Fibroblast of skin of back (primary cell): ENCODE measurements at places on chromosomes 7 and 10.

DNA sequence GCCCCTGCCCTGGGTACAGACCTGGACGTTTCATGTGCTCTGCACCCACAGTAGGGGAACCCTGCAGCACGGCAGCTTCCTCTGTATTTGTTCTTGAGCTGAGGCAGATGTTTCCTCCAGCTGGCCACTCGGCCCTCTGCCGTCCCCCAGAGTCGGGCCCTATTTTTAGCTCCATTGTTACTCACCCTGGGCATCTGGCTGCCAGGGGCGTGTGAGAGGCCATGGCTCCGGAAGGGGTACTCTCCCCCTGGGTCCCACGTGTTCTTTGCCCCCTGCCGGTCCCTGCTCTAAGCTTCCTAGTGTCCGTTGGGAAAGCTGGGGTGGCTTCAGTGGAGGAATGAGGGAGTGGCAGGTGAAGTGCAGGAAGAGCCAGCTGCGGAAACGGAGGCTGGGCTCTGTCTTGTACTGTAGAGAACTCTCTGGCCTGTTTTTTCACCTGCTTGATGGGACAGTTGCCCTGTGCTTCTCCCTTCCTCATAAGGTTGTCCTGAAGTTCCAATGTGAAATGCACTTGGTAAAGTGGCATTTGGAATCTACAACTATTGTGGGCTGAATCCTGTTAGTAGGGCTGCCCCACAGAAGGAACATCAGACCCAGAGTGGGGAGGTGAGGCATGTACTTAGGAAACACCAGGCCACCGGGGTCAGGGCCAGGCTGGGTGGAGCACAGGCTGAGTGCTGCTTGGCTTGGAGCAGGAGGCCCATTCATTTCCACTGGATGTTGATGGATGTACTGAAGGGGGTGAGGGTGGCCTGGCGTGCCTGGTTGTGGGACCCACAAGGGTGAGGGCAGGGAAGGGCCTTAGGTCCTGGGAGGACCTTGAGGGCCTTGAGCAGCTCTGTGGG is 30.6 kb downstream of the PALD1 start:
- peak; percentile 59 for DNase-seq

GRCh38 chr10:89653410-89653869 is 8.4 kb upstream of the PANK1 start:
- peak; percentile 27 for DNase-seq

GRCh38 chr10:20648263-20648874 is 248.7 kb downstream of the NEBL start:
- DNase-seq, result no peak

DNA sequence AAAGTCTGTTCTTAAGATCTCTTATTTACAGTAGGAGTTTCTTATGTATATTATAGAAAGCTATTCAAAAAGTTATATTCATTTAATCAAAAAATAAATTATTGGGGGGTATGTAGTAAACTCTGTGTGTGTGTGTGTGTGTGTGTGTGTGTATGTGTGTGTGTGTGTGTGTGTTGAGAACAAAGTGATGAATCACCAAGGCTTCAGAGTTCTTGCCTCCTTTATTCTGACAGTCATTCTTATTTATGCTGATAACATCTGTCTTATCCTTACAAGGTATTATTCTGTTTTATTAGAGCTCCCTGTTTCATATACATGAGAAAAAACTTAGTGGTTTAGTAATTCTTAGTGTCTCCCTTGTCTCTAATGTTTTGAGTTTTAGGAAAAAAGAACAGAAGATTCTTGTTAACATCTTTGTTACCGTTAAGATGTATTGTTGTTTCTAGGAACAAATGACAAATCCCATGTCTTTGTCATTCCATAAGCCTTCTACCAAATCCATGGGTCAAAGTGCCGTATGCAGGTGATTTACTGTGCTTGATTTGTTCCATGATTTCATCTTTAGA is 424.0 kb downstream of the EXOC4 start:
- DNase-seq, result no peak

DNA sequence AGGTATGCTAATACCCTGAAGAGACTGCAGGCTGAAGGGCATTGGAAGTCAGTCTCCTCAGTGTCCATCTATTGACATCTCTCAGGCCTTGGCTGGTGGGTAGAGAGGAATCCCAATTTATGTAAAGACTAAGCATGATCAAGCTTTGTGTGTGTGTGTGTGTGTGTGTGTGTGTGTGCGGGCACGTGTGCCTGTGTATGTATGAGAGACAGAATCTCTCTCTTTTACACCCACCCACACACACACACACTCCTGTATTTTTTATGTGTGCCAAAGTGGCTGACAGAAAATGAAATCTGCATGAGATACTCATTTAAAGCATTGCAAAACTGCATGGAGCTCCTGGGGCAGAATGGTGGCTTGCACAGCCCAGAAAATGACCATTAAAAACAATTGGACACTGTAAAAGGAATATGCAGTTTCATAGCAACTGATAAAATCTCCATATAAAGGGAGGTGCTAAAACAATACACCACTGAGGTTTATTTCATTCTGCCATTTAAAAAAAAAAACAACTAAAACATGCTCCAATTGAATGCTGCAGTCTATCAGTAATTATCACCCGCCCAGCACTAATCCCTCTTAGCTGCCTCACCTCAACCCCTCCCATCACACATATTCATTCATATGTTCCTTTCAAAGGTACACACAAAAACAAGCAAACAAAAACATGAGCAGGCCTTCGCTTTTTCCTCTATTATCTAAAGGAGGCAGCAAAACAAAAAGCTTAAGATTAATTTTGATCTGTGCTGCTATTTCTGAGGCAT is 385.0 kb downstream of the KCNMA1 start:
- no peak for DNase-seq

GRCh38 chr10:17878896-17879295 is 69.7 kb downstream of the MRC1 start:
- DNase-seq, result no peak

DNA sequence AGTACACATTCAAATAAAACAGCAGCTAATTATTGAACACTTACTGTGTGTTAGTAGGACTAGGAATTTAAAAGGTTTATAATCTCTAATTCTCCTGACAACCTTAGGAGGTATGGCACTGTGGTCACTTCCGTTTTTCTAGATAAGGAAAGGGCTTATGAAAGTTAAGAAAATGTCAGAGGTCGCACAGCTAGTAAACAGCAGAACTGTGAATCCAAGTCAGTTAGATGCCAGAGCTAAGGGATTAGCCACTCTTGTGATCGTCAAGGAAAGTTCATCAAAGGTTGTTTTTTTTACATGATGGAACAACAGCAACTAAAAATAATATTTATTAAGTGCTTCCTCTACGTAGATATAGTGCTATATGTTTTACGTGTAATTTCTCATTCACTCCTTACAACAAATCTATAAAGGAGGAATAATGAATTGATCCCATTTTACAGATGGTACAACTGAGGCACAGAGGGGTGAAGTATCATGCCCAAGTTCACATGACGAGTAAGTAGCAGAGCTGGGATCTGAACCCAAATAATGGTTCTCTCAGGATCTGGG is 84.9 kb downstream of the NAMPT start:
- DNase-seq, result no peak

DNA sequence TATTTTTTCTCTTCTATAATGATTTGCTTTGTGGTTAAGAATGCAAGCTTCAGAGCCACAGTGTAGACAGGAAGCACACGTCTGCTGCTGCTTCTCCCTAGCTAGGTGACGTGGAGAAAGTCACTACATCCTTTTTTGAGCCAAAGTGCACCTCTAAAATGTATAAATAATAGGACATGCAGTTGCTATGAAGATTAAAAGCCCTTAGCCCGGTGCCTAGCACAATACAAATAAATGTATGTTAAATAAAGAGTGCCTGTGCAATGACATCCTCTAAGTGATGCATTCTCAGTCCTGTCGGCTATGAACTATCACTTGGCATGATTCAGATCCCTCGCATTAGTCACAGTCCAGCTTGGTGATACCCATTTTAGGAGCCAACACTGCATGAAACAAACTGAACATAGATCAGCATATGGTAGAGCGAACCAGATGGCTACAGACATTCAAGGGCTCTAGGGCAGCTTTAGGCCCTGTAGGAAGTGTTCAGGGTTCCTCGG is 4.8 kb upstream of the TRDMT1 start:
- peak; percentile 97 for DNase-seq

DNA sequence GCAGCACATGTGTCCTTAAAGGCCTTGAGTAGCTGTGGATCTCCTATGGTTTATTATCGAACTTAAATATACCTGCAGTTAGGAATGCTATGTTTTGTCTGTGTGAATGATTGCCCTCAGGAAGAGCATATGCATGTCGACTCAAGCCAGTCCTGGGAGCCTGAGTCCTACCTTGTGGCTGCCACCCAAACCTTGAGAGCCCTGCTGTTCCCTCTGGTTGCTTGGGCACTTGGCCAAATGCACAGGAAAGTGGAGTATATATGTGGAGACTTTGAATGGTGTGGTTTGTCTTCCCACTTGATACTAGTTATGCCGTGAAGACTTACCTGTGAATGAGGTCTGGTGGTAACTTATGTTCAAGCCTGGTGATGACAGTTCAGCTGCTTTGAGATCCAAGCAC is 409.8 kb downstream of the LRMDA start:
- DNase-seq, result no peak

GRCh38 chr10:77593771-77594470 is 43.7 kb downstream of the KCNMA1 start:
- DNase-seq, result no peak

DNA sequence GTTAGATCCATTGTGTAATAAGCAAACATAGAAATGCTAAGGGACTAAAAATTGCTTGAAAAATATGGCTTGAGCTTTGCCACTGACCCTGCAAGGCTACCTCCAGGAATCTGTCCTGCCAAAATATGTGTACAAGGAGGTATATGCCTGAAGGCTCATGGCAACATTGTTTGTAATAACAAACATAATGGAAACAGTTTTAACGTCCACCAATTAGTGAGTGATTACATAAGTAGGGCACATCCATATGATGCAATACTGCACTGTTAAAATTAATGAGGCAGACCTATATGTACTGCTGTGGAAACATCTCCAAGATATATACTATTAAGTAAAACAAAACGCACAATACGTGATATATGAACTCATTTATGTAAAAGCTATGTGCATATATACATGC is 13.1 kb upstream of the GOT1 start:
- DNase-seq, result no peak

DNA sequence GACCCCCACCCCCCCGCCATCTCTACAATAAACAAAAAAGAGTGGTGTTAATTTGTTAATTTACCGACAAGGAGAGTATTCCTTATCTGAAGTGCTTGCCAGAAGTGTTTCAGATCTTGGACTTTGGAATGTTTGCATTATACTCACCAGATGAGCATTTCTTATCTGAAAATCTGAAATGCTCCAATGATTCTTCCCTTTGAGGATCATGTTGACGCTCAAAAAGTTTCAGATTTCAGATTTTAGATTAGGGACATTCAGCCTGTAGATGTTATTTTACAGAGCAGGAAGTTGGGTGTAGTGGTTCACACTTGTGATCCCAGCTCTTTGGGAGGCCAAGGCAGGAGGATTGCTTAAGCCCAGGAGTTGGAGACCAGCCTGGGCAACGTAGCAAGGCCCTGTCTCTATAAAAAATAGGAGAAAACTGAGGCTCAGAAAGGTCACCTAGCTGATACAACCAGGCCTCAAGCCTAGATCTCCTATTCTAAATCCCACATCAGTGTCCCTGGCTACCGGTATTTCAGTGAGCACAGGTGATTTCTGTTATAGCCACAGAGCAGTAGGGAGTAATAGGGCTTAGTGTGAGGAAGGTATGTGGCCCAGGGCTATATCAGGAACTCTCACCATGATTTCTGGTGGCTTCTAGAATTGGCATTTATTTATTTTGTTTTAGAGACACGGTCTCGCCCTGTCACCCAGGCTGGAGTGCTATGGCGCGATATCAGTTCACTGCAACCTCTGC is 35.4 kb downstream of the TMEM120A start:
- DNase-seq, result no peak

- DNase-seq, result no peak
These were observed 69.9 kb downstream of the INPP5A start for GRCh38 chr10:132607491-132607890.

GRCh38 chr7:134553976-134554375 is 5.1 kb downstream of the AKR1B15 start:
- no peak for DNase-seq

DNA sequence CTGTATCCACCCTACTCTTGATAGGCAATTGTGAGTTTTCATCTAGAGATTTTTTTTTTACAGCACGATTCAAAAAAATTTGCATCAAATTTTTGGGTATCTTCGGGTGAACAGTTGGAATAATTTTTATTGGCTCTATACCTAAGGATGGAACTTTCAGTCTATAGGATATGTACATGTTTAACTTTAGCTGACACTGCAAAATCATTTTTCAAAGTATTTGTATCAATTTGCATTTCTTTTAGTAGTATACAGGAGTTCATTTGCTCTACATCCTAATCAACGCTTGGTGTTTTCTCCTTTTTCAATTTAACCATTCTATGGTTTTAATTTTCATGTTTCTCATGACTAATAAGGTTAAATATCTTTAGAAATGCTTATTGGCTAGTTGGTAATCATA is 11.7 kb downstream of the MGAM2 start:
- DNase-seq, result no peak

GRCh38 chr7:98058186-98058585 is 48.5 kb upstream of the LMTK2 start:
- no peak for DNase-seq
